ENCODE measurements at places on chromosomes 11 and 22. TPM values are rescaled to one million over a fixed set of nuclear protein-coding genes. Genes with fewer than 3 reads are reported as not detected.

GVQW3 gene
- 0.25 TPM for total RNA-seq

- no peak for DNase-seq
These were observed 59.2 kb upstream of the B3GAT1 start for GRCh38 chr11:134471087-134471715.

TECTA gene
- total RNA-seq: 1.4 TPM

GRCh38 chr11:14288189-14288935 is 70.6 kb downstream of the RRAS2 start:
- DNase-seq: peak; percentile 88

GRCh38 chr22:46430961-46431838 is 95.7 kb downstream of the TRMU start:
- DNase-seq: no peak

DNA sequence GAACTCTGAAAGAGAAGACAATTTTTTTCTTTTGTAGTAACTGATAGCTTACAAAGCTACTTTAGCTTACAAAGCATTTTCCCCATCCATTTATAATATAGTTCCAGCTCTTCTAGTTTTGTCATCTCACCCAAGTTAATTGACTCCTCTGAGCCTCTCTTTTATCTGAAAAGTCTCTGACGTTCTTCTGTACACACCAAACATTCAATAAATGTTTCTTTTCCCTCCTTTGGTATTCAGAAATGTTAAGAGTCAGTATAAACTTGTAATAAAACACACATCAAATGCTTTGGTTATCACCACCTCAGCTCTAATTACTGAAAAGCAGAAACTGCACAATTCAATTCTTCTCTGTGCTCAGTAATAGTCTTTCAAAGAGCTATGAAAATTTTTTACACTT is 5.9 kb downstream of the CCDC90B start:
- DNase-seq: no peak

DNA sequence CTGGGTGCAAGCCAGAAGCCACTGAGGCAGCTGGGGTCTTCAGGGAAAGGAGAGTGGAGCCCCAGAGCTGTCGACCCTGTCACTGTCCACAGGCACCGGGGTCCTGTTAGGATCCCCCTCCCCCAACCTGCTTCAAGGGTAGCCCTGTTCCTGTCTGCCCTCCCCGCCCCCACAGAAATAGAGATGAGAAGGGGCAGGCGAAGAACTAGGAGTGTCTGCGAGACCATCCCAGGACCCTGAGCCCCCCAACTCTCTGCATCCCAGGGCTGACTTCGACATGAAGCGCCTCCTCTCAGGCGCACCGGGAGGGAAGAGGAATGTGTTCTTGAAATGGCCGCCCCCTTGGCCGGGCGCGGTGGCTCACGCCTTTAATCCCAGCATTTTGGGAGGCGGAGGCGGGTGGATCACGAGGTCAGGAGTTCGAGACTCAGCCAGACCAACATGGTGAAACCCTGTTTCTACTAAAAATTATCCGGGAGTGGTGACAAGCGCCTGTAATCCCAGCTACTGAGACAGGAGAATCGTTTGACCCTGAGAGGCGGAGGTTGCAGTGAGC is 607 bp upstream of the ZNF70 start:
- no peak for DNase-seq
